CD8-positive, alpha-beta T cell (primary cell): ENCODE measurements at places on chromosomes 12 and 14. TPM values are rescaled to one million over a fixed set of nuclear protein-coding genes. Genes with fewer than 3 reads are reported as not detected.

The INSM2 gene
- total RNA-seq = not detected

The RFX4 gene
- total RNA-seq = not detected

The ITGA7 gene
- total RNA-seq = 1.0 TPM

The EMP1 gene
- 4.4 TPM for total RNA-seq

The RTN1 gene
- not detected for total RNA-seq

The NXPH4 gene
- 1.7 TPM for total RNA-seq

The TEX52 gene
- total RNA-seq = not detected

The GLT1D1 gene
- total RNA-seq = not detected

The PLEKHD1 gene
- total RNA-seq = 0.28 TPM
